Stromal cell of bone marrow (primary cell): ENCODE measurements at places on chromosomes 12 and 14.

- DNase-seq, result no peak
Measured at GRCh38 chr14:103762541-103762940, 46.9 kb downstream of the ZFYVE21 start.

- DNase-seq, result no peak
Measured at GRCh38 chr12:12282761-12283425, 16.0 kb upstream of the LRP6 start.

DNA sequence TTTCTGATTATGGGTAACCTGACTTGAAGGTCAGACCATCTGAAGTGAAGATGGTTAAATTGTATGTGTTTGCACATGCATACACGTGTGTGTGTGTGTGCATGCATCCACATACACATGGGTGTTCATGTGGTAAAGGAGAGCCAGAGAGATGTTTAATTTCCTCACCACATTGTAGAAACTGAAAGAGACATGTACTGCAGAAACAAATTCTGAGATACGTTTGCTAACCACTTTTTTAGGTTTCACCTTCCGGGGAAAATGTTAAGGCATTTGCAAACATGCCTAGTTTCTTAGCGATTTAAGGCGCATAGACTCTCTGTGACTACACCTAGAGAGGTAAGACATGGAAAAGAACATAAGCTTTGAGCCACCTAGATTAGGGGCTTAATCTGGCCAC lies 362.9 kb downstream of the RAD51B start:
- no peak for DNase-seq

DNA sequence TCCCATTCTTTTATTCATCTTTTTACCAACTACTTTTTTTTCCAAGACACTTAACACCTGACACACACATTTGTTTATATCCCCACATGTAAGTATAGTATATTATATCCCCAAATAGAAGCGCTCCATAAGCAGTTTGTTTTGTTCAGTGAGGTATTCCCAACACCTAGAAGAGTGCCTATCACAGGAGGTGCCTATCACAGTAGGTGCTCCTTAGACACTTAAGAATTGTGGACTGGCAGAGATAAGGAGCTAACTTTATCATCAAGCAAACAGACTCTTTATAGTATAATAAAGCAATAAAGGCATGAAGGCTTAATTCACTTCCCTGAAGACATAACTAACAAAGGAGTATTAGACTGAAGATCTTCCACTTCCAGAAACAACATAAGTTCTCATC lies 29.1 kb downstream of the OSBPL8 start:
- no peak for DNase-seq

GRCh38 chr14:58082491-58083098 lies 69.4 kb downstream of the ARMH4 start:
- DNase-seq, result peak; percentile 86

DNA sequence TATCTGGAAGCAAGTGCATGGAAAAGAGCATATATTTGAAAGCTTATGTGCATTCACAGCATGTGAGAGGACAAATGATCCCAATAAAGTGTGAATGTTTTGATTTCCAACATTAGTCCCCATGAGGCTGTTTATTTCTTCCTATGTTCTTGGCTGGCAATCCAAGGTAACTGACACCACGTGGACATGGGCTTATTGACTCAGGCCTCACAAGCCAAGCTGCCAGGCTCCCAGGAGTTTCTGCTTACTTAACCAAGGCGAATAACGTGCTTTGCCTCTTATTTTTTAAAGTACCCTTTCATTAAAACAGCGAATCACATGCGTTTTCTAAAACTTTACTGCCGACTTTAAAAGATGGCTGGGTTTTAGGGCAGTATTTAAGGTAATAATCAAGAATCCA lies 441.7 kb downstream of the FUT8 start:
- DNase-seq, result no peak

- DNase-seq, result no peak
Measured at GRCh38 chr12:116610971-116611541, 51.9 kb downstream of the MAP1LC3B2 start.

DNA sequence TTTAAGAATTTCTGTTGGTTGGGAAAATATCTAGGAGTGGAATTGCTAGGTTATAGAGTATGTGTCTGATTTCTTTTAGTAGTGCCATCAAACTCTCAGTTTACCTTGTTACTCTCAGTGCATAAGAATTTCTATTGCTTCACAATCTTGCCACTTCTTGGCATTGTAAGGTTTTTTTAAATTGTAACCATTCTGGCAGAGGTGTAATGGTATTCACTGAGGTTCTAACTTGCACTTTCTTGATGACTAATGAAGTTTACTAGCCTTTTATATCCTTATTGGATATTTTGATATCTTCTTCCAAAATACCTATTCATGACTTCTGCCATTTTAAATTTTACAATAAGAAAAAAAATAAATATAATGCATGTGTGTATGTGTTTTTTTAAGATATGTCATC lies 478.0 kb downstream of the NAV3 start:
- DNase-seq, result no peak

- no peak for DNase-seq
Measured at GRCh38 chr14:58455593-58456265, 28.2 kb downstream of the KIAA0586 start.

DNA sequence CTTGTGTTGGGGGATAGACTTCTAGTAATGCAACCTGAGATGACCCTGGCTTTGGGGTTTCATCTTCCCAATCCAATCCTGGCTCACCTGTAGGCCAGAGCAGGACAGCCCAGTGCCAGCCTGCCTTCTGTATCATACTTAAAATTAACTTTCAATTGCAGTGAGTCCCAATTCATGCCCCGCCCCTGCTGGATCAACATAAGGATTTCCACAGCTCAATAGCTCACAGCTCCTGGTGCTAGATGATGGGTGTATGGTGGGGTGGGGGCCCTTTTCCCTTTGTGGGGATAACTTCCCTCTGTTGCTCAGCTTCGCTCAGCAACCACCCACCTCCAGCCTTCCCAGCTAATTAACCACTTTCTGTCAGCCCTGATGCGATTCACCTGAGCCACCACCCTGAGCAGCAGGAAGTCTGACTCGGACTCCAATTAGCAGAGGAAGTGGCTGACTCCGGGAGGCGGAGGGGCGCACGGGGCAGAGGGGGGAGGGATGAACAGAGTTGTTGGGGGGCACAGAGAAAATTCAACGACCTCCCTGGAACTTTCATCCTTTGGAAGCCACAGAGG lies 24.3 kb upstream of the CHGA start:
- no peak for DNase-seq

DNA sequence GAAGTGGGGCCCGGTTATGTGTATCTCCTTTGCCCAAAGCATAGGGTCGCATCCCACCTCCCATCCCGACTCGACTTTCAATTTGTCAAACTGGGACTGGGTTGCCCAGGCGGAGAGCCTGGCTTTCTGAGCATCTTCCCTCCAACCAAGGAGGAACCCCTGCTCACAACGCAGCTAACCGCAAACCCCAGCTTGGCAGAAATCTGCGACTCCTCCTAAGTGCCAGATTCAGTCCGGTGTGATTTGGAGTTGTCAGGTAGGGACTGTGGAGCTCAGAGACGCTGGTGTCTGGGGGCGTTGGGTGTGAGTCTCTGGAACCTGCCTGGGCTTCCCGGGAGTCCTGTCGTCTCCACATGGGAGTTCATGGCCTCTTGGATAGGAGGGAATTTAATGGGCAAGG lies 1126.7 kb downstream of the AACS start:
- DNase-seq, result no peak

DNA sequence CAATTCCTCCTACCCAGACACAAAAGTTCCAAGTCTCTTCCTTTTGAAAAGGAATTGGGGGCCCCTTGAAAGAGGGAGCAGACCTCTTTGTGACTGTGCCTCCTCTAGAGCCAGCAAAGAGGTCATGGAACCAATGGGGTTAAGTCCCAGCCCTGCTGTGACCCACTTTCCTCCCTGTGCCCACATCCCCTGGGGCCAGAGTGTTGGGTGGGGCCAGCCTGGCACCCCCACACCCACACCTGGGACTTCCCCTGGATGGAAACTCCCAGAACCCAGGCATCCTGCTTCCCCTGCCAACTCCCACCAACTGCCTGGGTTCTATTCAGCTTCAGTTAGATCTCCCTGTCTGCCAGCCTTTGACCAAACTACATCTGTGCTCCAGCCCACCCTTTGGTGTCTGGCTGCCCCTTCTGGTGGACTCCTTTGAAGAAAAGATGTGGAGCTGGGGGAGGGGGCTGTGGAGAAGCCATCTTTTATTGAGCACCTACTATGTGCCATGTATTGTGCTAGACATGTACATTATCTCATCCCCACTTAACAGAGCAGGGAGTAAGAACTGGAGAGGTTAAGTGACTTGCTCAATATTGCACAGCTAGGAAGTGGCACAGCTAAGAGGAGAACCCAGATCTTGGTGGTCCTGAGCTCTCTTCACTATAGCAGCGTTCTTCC lies 4.6 kb upstream of the RARG start:
- no peak for DNase-seq

DNA sequence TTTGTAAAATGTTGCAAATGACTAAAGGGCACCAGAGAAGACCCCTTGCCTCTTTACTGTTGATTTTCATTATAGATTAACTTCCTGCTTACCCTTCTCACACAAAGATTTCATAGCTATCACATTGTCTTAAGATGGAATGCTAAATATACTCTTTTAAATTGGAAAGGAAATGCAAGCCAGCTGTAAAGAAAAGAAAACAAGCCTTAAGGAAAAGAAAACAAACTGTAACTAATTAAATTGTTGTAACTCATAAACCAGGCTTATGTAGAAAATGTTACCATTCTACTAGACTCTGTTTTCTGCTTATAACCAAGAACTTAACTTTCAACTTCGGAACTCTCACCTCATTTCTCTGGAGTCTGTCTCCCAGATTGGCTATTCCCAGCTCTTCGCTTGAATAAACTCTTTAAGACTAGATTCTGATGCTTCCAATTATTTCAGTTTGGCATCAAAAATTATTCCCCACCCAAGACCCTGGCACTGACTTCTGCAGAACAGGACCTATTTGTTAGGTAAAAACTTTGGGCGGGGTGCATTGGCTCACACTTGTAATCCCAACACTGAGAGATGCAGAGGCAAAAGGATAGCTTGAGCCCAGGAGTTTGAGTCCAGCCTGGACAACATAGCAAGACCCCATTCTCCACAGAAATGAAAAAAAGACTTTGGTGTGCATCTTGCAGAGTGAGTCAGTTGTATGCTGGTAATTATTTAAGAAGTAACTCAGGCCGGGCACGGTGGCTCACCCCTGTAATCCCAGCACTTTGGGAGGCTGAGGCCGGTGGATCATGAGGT lies 36.6 kb upstream of the CIT start:
- DNase-seq, result no peak

- no peak for DNase-seq
Measured at GRCh38 chr12:69028941-69029729, 96.2 kb upstream of the CPM start.

DNA sequence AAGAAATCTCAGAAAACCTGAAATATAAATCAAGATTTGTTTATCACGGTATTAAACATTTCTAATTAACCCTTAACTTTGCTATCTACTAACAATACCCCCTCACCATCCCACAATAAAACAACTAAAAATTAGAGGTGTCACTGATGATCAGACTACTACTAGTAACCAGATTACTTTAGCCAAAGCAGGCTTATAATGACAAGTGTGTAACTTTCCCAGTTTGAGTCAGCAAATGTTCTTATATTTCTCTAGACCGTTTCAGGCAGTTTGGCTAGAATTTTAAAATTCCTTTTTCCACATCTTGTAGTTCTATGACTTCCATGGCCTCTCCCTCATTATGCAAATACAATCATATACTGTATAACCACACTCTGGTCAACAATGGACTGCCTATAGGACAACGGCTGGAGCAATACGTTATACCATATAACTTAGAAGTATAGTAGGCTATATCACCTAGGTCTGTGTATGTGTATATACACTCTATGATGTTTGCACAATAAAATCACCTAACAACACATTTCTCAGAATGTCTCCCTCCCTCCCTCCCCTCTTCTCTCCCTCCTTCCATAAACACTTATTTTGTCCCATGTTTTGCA lies 102.1 kb downstream of the DENND5B start:
- no peak for DNase-seq

GRCh38 chr12:116397148-116397547 lies 119.7 kb upstream of the MED13L start:
- DNase-seq, result peak; percentile 34

GRCh38 chr12:107490010-107490409 lies 195.6 kb upstream of the PWP1 start:
- no peak for DNase-seq

- peak; percentile 96 for DNase-seq
Measured at GRCh38 chr14:20986811-20987210, 3.0 kb upstream of the METTL17 start.

DNA sequence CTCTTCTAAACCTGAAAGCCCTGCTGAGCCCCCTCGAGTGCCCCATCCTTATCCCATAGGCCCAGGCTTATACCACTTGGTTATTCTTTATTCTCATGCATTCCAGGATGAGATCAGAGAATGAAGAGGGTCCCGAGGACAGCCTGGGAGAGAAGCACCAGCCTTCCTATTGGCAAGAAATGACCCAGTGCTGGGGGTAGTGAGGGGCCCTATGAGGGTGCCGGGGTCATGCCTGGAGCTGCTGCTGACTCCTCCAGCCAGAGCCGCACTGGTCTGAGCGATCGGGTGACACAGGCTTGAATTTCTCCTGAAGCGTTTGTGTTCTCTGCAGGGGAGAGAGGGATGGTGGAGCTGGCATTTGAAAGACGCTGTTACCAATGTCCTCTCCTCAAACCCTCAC lies 18.1 kb downstream of the MORN3 start:
- DNase-seq, result no peak

DNA sequence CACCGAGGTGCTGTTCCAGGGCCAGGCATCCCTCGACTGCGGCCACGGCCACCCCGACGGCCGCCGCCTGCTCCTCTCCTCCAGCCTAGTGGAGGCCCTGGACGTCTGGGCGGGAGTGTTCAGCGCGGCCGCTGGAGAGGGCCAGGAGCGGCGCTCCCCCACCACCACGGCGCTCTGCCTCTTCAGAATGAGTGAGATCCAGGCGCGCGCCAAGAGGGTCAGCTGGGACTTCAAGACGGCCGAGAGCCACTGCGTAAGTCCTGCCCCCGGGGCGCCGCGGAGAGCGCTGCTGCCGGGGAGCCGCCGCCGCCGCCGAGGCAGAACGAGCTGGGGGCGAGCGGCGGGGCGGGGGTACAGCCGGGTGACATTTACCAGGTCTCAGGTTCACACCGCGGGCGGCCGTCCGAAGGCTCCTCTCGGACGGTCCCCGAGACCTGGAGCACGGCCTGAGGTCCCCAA lies 1.4 kb downstream of the PLXNC1 start:
- DNase-seq, result no peak

DNA sequence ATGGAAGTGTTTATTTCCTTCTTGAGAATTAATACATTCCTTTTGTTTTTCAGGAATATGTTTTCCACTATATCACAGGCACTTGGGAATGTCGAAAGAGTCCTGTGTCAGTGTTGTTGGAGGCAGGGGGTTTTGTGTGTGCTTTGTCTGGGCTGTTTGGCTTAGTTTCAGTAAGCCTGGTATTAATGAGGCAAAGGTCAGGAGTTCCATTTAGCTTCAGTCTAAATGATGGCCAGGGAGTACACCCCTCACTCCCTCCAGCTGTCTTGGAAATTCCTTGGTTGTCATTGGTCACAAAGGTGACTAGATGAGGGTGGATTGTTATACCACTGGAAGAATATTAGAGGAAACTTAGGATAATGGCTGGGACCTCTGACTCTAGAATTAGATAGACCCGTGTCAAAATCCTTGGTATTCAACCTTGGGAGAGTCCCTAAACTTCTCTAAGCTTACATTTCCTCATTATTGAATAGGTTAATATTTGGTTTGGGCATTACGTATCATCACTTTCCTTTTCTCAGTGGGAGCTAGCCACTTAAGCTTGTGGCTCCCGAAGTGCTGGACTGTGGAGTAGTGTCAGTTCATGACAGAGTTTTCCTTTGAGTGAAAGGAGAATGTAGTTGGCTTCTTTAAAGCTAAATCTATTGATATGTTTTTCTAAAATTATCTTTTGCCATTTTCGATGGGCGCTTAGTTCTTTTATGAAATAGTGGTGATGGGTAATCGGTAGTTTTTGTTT lies 5.2 kb downstream of the FRS2 start:
- DNase-seq, result no peak
